ENCODE measurements at places on chromosomes 3 and 15. TPM values are rescaled to one million over a fixed set of nuclear protein-coding genes. Genes with fewer than 3 reads are reported as not detected.

- no peak for DNase-seq
Measured at GRCh38 chr3:70832089-70832833, 519.8 kb upstream of the MDFIC2 start.

GRCh38 chr15:47158573-47158972, 558.7 kb upstream of the SEMA6D start:
- DNase-seq: no peak

- peak; percentile 88 for DNase-seq
Measured at GRCh38 chr15:78933823-78934654, 10.8 kb downstream of the CTSH start.

The NEO1 gene
- 21.9 TPM for total RNA-seq

DNA sequence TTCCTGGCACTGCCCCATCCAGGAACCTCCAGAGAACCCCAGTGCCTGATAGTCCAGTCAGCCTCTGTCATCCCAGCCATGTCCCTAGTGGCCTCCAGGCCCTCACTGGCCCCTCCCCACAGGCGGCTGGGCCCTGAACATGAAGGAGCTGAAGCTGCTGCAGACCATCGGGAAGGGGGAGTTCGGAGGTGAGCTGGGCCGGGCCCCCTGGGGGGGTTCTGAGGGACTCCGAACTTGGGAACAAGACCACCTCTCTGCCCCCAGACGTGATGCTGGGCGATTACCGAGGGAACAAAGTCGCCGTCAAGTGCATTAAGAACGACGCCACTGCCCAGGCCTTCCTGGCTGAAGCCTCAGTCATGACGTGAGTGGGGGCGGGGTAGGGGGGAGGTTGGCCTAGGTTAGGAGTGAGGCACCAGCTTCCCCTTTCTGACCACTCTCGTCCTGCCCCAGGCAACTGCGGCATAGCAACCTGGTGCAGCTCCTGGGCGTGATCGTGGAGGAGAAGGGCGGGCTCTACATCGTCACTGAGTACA, 12.0 kb upstream of the LMAN1L start:
- DNase-seq: no peak
